Right renal cortex interstitium (tissue), 3 donors: ENCODE measurements at places on chromosomes 1 and 21. TPM values are rescaled to one million over a fixed set of nuclear protein-coding genes. Genes with fewer than 3 reads are reported as not detected.

GRCh38 chr1:232873412-232873811 is 68.2 kb downstream of the MAP10 start:
- no peak for DNase-seq

DNA sequence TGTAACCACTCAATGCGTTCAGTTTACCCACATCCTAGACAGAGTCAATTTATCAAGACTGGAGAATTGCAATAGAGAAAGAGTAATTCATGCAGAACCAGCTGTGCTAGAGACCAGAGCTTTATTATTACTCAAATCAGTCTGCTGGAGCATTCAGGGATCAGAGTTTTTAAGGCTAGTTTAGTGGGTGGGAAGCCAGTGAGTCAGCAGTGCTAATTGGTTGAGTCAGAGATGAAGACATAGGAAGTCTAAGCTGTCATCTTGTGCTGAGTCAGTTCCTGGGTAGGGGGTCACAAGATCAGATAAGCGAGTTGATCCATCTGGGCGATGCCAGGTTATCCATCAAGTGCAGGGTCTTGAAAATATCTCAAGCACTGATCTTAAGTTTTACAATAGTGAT is 499.6 kb downstream of the MRPL39 start:
- no peak for DNase-seq

GRCh38 chr1:43067977-43068751 is 103.9 kb downstream of the EBNA1BP2 start:
- no peak for DNase-seq

- DNase-seq: no peak
These were observed 179.6 kb downstream of the DHRS3 start for GRCh38 chr1:12438349-12438924.

The GPR37L1 gene
- polyA plus RNA-seq: 0.04 TPM

DNA sequence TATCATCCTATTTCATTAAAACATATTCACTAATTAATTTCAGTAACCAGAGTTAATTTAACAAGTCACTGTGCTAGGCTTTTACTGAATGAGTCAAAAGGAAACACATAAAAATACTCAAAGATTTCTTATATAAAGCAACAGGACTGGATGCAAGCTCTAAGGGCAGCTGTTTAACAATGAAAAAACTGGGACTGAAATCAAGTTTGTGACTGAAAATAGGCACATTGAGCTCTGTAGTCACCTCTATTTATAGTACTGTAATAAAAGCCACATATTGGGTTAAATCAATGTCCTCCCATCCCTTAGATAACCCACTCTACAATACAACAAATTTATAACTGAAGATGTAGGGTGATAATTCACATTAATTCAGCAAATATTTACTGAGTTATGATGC is 52.4 kb downstream of the SMYD3 start:
- DNase-seq: no peak

- DNase-seq: no peak
These were observed 52.2 kb downstream of the SMYD2 start for GRCh38 chr1:214332946-214333798.

DNA sequence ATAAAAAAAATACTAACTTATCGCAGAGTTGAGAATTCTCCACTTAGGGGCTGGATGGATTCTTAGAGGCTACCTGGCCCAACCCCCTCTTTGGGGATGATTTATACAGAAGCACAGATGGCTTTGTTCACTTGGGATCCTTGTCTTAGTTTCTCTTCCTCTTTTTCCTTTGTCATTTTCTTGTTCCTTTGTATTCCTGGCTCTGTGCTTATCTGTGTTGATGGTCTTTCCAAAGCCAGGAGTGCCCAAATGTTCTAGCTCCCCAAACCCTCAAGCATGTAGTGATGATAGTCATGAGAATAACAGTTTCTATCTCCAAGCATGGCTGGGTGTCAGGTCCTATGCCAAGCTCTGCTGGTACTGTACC is 27.4 kb downstream of the EPHB2 start:
- DNase-seq: no peak

The PSMG1 gene
- 49.1 TPM for polyA plus RNA-seq

GRCh38 chr1:51736702-51737101 is 119.8 kb downstream of the OSBPL9 start:
- no peak for DNase-seq

- DNase-seq: no peak
These were observed 39.5 kb upstream of the DDAH1 start for GRCh38 chr1:85504417-85504816.

GRCh38 chr1:229760478-229760996 is 134.5 kb downstream of the URB2 start:
- DNase-seq: no peak
